Stimulated activated CD8-positive, alpha-beta memory T cell treated with anti-CD3 and anti-CD28 coated beads, Interleukin-4, amount 100 ng/mL, for 48 hours (primary cell): ENCODE measurements at places on chromosomes 7 and 10.
A peak's percentile ranks its signal among the peaks of the same experiment; 100 is the strongest.

- DNase-seq = no peak
These were observed 57.8 kb downstream of the BAMBI start for GRCh38 chr10:28734938-28735759.

- DNase-seq = no peak
These were observed 94.6 kb upstream of the RNF32 start for GRCh38 chr7:156545979-156546378.

DNA sequence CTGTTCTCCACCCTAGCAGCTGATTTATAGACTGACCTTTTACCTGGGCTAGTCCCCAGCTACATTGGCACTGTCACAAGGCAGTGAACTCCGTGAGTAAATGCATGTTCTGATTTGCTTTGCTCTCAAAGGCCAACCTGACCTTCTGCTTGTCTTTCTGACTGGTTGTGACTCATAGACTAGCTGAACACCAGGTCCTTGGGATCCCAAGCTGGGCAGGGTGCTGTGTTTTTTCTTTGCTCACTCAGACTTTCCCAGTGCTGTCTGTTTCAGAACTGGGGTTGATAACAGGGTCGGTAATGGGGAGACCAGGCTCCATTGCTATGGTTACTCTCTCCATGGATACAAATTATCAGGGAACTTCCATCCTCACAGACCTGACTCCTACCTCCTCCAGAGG is 35.0 kb downstream of the EVX1 start:
- no peak for DNase-seq

- no peak for DNase-seq
These were observed 120.9 kb upstream of the DIP2C start for GRCh38 chr10:810351-810846.

DNA sequence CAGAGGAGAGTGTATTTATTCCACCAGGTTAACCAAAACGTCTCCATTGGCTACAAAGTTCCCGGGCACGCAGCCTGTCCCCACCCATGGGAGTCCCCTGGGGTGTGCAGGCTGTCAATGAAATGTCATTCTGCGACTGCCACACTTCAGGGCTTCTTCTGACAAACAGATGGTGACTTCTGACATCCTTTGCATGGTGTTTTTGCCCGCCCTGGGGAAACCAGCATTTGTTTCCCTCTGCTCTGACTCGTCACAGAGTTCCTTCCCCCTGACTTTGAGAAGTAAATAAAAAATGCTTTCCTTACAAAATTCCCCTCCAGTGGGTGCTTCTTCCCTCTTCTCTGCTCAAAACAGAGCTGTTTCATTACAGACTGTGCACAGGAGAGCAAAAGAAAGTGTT is 38.2 kb downstream of the TNS3 start:
- no peak for DNase-seq

DNA sequence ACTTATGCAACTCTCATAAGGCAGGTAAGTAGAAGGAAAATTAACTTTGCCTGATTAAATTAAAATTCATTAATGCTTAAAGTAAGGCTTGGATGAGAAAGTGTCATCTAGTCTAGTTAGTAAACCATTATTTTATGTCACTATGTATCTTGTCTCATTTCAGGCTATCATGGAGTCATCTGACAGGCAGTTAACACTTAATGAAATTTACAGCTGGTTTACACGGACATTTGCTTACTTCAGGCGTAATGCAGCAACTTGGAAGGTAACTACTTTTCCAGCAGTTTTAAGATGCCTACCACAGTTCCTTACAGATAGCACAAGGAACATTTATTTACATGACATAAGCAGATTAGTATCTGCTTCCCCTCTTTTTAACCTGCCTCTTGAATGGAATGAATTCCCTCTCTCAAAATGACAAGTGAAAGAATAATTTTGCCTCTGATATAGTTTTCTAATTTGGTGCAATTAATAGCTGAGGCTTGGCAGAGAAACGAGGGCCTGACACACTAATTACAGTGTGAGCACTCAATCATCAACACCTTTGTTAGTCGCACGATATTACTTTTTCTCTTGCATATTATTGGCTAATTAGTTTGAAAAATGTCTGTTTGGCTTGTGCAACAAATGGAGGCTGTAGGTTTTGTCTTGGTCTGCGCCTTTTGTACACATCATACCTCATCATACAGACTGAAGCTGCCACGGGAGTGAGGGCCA is 245.0 kb downstream of the FOXP2 start:
- no peak for DNase-seq

GRCh38 chr7:117665368-117665767 is 185.5 kb downstream of the CFTR start:
- no peak for DNase-seq

GRCh38 chr7:142873281-142873784 is 12.2 kb downstream of the TRPV6 start:
- DNase-seq = peak; percentile 71

DNA sequence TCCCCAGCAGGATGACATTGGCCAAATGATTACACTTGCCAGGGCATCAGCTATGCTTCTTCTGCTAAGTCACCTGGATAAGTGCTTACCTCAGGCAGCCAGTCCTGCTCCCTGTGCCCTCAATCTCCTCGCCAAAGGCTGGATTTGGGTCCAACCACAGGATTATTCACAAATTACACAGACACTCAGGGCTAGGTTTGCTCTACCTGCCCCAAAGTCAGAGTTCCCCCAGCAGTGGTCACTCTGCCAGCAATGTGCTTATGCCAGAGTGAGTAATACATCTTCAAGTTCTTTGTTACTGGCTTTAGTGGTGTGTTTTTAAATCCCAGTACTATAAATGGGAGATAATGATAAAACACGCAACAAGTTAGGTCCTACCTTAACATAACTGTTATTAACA is 189.7 kb upstream of the SEMA3D start:
- DNase-seq = no peak

GRCh38 chr7:40595129-40595528 is 460.3 kb downstream of the SUGCT start:
- no peak for DNase-seq

- DNase-seq = no peak
These were observed 13.9 kb downstream of the BUD31 start for GRCh38 chr7:99422625-99423024.

GRCh38 chr7:1193593-1194424 is 33.8 kb upstream of the ZFAND2A start:
- DNase-seq = peak; percentile 57

DNA sequence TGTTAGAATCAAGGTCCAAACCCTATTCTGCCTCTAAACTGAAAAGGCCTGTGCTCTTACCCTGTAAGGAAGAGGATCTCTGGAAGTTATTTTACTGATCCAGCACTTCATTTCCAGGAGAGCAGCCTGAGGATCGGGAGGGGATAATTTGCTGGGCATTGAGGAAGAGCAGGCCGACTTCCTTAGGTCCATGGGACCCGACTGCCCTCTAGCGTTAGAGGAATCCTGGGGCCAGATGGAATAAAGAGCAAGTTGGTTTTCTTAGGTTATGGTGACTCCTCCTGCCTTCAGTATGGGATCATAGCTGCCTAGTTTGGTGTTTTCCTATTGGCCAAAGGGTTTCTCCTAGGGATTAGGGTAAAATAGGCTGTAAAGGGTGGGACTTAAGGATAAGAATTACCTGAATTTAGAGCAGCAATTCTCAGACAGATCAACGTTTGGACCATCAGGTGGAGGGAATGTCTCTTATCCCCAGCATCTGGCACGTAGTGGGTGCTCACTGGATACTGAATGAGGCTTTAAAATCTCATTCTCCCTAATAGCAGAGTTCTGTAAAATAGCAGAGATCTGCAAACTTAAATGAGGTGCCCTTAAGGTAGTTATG is 40.0 kb upstream of the SORBS1 start:
- peak; percentile 66 for DNase-seq

GRCh38 chr10:44397476-44398225 is 12.8 kb upstream of the CXCL12 start:
- no peak for DNase-seq

- DNase-seq = no peak
These were observed 12.2 kb downstream of the SFTPA2 start for GRCh38 chr10:79547973-79548372.

- DNase-seq = no peak
These were observed 76.1 kb upstream of the KCNMA1 start for GRCh38 chr10:77713521-77714280.

GRCh38 chr10:34918060-34918775 is 103.1 kb upstream of the PARD3 start:
- no peak for DNase-seq

GRCh38 chr10:104711302-104711721 is 70.2 kb downstream of the SORCS3 start:
- DNase-seq = no peak

DNA sequence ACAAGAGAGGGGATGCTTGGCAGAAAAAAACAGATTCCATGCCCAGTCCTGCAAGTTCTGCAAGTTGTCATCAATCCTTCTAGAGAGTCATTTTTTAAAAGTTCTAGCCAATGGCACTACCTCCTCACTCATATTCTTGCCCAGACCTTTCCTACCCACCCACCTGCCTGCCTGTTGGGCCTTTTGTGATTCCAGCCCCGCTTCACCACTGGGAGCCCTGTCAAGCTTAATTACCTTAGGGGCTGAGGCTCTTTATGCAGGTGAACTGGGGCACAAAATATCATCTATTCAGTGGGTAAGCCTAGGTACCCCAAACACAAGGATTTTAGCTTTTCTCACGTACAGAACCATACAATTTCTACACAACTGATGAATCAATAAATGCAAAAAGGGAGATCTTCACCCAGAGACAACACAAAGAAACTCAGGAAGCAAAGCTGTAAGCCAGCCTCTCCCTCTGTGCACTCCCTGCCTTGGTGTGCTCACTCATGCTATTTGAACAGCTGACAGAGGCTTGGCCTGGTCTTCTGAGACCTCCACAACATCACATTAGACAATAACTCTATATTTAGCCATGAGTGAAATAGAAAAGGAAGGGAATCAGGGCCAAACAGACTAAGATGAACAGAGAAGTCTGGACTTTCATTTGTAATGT is 222.6 kb downstream of the HTR7 start:
- no peak for DNase-seq

DNA sequence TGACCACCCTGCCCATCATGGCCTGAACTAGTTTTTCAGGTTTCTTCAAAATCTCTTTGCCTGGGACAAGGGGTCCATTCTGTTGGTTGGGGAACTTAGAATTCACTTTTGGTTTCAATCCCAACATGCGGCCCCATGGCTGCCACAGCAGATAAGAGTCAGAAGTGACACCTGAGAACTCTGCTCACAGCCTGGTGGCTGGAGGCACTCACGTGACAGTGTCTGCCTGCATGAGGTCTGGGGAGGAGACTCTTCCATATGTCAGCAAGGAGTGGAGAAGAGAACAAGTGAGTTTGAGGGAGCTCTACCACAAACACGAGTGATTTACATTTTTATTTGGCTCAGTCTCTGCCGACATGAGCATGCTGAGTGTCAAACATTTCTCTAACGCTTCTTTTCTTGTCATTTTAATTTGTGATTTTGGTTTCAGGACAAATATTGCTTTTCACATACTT is 370.4 kb downstream of the TNS3 start:
- no peak for DNase-seq

DNA sequence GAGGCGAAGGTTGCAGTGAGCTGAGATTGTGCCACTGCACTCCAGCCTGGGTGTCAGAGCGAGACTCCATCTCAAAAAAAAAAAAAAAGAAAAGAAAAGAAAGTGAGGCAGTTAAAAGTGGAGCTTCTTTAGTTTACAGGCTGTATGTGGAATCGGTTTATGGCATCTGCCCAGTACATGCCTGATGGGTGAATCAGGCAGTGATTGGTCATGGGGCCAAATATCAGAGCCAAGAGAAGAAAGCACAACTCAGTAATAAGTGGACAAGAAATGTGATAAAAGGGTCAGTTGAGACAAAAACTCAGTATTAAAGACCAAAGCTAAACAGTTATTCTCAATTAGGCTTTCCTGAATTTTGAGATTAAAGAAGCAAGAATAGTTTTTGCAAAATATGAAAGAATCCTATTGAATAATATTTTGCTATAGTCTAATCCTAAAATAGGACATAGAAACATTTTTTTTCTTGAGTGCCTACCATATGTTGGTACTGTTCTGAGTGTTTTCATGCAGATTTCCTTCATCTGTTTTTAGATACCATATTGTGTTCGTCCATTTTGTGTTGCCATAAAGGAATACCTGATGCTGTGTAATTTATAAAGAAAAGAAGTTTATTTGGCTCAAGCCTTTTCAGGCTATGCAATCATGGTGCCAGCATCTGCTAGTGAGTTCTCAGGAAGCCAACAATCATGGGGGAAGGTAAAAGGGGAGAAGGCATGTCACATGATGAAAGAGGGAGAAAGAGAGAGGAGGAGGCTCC is 14.4 kb downstream of the CDC14C start:
- no peak for DNase-seq

DNA sequence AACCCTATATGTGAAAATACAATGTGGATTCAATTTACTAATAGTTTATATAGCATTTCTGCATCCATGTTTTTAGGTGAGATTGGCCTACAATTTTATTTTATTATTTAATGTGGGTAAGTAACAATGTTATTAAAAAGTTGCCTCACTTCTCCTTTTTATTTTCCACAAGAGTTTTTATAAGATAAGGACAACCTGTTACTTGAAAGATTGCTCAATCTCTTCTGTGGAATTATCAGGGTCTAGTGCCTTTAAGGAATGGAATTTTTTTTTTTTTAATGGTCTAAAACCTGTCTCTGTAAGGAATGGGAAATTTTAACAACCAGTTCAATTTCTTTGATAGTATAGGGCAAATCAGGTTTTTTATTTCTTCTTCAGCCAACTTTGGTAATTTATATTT is 53.9 kb upstream of the RAB18 start:
- DNase-seq = no peak

GRCh38 chr10:117477961-117478670 is 64.4 kb upstream of the EMX2 start:
- DNase-seq = no peak

DNA sequence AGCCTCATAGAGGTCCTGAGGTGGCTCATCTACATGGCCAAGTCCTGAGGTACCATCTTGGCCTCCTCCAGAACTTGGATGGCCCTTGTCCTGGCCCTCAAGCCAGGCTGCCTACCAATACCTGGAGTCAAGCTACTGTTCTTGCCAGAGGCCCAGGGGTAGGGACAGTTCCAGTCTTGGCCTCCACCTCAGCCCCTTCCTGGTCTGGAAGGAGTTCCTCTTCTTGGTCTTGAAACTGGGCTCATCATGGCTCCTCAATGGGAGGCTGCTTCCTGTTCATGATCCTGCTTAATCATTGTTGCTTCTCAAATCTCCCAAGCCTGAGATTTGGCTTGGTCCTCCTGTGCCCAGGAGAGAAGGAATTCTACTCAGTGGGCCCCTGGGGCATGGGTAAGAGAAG is 3.9 kb downstream of the HPS6 start:
- no peak for DNase-seq

- DNase-seq = no peak
These were observed 35.0 kb downstream of the CCDC146 start for GRCh38 chr7:77157446-77157845.

- no peak for DNase-seq
These were observed 2.6 kb downstream of the MKLN1 start for GRCh38 chr7:131330299-131330698.
